ENCODE measurements at places on chromosomes 12 and 14.

- no peak for DNase-seq
Observed at GRCh38 chr14:68112442-68112841, 292.9 kb downstream of the RAD51B start.

DNA sequence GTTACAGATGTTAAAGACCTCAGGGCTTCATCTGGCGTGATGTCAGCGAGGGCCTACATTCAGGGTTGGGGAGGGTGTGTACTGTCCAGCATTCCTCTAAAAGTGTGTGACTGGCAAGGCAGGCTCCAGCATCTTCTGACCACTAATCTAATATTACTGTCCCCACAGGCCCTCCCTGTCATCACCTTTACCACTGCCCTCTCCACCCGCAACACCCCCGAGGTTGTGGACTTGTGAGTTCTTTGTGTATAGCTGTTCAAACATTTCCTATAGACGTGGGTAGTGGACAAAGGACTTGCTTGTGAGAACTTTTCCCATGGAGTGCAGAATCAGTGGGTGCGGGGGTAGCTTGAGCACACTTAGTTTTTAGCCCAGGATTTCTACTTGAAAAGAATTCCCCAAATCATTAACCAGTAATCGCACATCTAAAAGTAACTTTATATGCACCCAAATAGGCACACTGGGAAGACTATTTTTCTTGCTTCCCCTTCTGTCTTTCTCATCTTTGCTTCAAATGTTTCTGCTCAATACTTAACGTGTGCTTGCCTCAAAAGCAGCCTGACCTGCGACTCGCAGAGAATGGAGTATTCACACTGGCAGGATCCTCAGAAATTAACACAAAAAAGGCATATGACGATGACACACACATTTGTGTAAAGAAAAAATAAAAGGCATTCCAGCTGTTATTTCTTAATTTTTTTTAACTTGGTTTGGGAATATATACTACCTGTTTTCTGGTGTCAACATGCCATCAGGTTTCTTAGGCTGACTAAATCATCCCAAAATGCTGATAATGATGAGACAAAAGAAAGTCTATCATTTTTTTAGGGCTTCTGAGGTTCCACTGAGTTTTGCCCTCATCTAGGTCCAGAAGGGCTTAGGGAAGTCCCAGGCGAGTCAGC is 158.4 kb upstream of the HIF1A start:
- no peak for DNase-seq

DNA sequence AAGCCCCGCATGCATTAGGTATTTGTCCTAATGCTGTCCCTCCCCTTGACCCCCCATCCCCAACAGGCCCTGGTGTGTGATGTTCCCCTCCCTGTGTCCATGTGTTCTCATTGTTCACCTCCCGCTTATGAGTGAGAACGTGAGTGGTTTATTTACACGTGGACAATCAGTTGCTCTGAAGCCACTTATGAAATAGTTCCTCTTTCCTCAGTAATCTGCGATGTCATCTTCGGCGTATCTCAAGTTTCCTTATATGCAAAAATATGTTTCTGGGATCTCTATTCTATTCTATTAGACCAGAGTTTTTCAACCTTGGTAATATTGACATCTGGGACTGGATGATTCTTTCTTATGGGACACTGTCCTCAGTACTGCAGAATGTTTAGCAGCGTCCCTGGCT is 56.0 kb upstream of the DCD start:
- no peak for DNase-seq

DNA sequence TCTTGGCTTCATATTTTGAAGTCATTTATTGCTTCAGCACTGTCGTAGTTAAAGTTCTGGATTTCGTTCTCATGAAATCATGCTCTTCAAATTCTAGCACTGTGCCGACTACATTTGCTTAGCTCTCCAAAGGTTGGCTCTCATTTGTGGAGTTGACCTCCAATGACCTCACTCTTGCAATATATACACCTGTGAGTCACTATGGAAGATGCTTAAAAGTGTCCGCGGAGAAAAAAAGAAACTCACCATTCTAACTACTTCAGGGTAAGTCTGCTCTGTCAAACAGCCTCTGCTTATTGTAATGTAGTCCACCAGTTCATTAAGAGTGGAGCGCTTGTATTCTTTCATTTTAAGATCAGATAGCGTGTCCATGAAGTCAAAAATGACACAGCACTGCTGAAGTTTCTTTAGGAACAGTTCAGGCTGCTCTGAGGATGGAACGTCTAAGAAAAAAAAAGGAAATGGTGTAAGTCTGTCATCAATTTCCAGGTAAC is 89.7 kb downstream of the PPP2R5E start:
- no peak for DNase-seq

DNA sequence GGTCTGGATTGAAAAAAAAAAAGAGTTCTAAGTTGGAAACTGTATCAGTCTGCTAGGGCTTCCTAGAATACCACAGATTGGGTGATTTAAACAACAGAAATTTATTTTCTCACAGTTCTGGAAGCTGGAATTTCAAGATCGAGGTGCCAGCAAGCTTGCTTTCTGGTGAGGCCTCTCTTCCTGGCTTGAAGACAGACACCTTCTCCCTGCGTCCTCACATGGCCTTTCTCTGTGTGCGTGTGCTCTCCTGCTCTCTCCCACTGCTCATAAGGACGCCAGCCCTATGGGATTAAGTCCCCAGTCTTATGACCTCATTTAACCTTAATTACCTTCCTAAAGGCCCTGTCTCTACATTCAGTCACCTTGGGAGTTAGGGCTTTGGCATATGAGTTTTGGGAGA is 215.5 kb downstream of the PIK3C2G start:
- no peak for DNase-seq

GRCh38 chr12:39846971-39847650 is 227.5 kb upstream of the ABCD2 start:
- no peak for DNase-seq

GRCh38 chr12:48044396-48044795 is 40.1 kb upstream of the COL2A1 start:
- DNase-seq = no peak

DNA sequence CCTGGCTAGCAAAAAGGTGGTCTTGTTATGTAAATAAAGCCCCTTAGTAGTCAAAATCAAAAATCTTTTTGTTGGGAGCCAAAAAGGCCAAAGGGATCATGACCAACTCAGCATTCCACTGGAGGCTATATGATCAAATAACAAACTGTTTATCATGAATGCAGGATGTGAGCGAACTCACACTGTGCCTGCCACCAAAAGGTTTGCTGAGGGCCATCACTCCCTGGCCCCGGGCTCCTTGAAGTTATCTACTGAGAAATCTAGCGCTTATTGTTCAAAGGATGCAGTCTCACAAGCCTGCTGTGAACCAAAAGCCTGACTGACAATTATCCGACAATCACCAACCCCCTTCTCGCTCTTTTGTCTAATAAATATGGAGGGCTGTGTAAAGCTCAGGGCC is 107.2 kb upstream of the DDHD1 start:
- DNase-seq = no peak

DNA sequence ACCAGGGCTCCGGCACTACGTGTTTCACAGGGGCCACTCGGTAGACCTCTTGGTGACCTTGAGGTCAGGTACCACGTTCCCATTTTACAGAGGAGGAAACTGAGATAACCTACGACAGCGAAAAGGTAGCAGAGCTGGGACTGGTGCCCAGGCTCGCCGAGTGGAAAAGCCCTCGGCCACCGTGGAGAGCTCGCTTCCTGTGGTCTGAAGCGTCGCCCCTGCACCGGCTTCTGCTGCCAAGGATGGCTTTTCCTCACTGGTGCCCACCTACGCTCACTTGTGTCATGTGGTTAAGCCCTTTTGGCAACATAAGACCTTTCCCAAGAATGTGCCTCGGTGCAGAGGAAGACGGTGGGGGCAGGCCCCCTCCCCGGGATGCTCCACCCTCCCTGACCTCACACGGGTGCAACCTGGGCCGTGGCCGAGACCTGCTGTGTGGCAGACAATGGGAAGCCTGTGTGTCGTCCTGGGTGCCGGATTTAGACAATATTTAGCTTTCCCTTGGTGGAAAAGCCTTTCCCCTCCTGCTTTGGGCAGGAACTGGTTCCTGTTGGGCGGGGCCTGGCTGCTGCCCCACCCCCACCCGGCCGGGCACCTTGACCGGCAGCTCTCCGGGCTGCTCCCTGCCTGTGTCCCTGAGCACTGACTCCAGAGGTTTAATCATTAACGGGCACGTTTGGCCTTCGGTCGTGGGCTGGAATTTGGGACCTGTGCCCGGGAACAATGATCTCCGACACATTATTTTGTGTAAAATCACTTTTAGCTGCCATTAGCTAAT is 32.4 kb upstream of the PPP1R13B start:
- DNase-seq = peak; percentile 69

GRCh38 chr14:44109036-44109435 is 398.0 kb downstream of the FSCB start:
- DNase-seq = no peak

- DNase-seq = no peak
Observed at GRCh38 chr14:90969531-90970166, 90.8 kb downstream of the RPS6KA5 start.

Measured in H9 (cell line).